ENCODE measurements at places on chromosomes 4 and X.

GRCh38 chr4:20395160-20395773, 143.6 kb downstream of the SLIT2 start:
- DNase-seq, result no peak

DNA sequence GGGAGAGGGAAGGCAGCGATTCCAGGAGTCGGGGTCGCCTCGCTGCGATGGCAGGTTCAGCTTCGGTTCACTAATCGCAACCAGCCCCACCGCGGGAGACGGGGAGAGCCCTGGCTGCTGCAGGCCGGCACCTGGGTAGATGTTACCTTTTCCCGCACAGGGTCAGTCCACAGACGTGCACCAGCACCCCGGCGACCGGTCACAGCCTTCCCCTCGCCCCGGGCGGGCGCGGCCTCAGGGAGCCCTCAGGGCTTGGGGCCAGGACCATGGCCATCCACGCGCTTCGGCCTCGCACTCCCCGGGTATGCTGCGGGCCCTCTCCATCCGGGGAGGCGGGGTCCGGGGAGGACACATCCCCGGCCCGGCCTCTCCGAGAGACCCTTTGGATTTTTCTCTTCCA, 26.1 kb upstream of the EXOC1L start:
- no peak for DNase-seq

GRCh38 chrX:1449036-1449822, 3.5 kb downstream of the ASMTL start:
- no peak for DNase-seq

DNA sequence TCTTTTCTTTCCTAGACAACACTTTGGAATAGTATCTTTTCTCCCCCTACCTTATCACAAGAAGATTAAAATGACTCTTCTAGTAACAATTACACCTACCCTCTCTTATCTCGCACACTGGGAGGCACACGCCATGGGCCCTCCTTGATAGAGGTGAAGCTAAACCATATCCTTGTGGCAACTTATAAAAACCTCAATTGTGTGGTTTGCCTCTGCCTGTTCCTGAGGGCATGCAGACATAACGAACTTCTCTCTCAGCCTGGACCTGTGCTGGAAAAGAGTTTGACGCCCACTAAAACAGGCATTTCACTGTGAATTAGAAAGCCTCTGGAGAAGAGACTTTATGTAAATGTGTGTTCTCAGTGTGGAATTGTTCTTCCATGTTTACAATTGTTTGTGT, 141.2 kb downstream of the NDST3 start:
- no peak for DNase-seq

DNA sequence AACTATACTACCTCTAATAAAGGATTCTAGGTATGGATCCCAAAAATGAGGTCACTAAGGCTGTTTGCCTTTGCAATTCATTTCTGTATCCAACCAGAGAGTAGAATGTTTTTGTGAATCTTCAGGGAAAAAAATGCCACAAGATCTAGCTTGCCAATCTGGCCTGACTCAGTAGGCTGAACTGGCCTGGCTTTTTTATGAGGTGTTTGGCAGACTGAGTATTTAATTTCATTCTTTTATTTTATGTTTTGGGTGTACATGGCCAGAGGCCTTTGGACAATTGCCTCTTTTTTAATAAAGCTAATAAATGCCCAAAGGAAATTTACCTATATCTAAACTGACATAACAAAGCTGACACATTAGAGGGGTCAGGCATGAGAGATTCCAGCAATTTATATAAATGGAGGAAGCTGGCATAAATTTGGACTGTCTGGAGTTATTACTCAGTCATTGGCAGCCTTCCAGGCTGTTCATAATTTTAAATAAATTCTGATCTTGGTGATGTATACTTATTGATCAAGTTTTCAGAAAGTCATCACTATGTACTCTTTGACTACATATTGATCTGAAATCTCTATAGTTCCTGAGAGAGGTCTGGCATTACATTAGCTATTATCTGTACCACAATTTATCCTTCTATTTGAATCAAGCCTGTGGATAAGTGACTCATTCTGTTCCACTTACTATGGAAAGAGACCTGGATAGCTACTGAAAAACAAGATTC, 376.4 kb upstream of the NOCT start:
- DNase-seq, result no peak

- no peak for DNase-seq
Observed at GRCh38 chrX:136794080-136794479, 13.3 kb upstream of the ARHGEF6 start.

- no peak for DNase-seq
Observed at GRCh38 chr4:124151031-124151430, 561.5 kb downstream of the ANKRD50 start.

DNA sequence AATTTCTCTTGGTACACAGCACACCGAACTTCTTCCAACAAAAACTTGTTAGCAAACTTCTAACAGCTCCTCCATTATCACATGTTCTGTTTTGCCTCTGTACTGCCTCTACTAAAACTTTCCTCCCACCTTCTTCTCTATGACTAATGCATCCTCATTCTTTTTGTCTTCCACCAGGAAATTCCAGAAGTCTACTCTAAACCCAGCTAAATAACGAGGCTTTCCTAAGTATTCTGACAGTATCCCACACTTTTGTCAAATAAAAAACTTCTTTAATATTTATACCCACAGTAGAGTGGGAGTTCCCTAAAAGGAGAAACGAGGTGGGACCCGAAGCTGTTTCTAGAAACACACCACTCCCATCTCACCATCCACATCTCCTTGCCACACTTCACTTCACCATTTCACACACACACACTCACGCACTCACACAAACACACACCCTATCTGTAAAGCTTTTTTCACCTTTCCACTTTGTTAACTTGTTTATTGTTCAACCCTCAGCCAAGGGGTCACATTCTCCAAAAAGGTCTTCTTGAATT, 280.3 kb downstream of the ARAP2 start:
- DNase-seq, result no peak

DNA sequence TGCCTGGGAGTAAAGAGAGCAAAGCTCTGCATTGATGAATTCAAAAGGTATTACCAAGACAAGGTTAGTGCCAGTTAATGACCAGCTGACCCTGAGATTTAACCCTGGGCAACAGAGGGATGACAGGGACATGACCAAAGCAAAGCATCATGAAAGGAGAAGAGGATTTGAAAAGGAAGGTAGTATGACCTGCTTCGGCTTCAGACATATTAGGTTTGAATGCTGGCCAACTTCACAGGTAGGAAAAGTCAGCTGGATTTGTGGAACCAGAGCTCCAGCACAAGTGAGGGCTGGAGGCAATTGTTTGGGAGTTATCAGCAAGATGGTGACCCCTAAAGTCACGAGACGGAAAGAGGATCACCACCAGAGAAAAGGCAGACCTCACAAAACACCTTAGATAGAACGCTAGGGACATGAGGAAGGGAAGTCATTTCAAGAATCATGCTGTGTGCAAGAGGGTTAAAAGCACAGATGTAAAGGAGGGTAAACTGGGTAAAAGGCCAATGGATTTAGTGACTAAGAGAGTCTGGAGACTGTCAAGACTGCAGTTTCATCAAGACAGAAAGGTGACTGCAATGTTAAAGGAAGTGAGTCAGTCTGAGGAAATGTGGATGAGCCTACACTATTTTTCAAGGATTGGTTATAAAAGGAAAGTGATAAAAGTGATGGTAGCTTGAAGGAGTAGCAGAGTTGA, 45.6 kb downstream of the SH3RF1 start:
- DNase-seq, result no peak

GRCh38 chr4:177250056-177250696, 59.5 kb upstream of the NEIL3 start:
- DNase-seq, result peak; percentile 62

DNA sequence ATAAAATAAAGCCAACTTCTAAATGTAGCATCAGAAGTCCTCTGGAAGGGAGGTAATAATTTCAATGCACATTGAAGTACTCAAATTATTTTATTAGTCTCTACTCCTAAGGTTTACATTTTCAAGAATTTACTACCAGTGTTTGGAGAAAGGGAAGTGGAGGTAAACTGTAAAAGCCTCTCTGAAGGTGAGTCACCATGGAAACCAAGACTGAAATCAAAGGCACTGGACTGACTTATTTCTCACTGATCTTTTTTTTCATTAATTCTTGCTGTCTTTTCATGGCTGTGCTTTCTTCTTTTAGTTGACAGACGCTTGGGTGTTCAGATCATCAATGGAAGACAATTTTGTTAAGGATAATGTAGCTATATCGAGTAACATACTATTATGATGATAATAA, 9.7 kb downstream of the SLC39A8 start:
- no peak for DNase-seq

- DNase-seq, result peak; percentile 23
Observed at GRCh38 chr4:150242820-150243458, 164.7 kb downstream of the DCLK2 start.

- no peak for DNase-seq
Observed at GRCh38 chrX:118356154-118356701, 10.3 kb downstream of the WDR44 start.

GRCh38 chrX:78330540-78330939, 3.1 kb upstream of the CYSLTR1 start:
- no peak for DNase-seq

DNA sequence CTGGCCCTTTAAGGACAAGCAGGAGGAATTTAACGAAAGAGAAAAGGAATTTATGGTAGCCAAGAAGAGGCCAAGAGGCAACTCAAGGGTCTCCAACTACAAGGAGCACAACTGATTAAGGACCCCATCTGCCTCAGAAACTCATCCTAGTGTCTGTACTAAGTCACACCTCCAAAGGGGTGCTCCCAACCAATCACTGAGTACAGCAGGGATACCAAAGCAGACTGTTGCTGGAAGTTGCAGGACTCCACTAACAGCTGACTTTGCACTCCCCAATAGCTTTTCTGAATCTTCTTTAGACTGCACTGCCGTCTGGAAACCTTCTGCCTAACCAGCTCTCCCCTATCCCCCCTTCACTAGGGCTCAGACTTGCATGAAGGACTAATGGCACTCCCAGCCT, 50.6 kb downstream of the ATP11C start:
- DNase-seq, result no peak

DNA sequence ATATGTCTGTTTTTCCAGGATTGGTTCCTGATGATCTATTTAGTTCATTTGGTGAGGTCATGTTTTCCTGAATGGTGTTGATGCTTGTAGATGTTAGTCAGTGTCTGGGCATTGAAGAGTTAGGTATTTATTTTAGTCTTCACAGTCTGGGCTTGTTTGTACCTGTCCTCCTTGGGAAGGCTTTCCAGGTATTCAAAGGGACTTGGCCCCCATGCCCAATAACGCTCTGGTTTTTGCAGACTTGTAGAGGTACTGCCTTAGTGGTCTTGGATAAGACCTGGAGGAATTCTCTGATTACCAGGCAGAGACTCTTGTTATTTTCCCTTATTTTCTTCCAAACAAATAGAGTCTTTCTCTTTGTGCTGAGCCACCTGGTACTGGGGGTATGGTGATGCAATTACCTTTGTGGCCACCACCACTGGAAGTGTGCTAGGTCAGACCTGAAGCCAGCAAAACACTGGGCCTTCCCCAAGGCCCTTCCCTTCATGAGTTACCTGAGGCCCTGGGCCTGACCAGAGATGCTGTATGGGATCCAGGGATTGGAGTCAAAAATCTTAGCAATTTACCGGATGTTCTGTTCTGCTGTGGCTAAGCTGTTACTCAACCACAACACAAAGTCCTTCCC, 63.3 kb upstream of the RXFP1 start:
- DNase-seq, result no peak

GRCh38 chrX:2395261-2395992, 105.3 kb downstream of the DHRSX start:
- DNase-seq, result no peak

- DNase-seq, result no peak
Observed at GRCh38 chr4:150590631-150591030, 8.7 kb downstream of the MAB21L2 start.

DNA sequence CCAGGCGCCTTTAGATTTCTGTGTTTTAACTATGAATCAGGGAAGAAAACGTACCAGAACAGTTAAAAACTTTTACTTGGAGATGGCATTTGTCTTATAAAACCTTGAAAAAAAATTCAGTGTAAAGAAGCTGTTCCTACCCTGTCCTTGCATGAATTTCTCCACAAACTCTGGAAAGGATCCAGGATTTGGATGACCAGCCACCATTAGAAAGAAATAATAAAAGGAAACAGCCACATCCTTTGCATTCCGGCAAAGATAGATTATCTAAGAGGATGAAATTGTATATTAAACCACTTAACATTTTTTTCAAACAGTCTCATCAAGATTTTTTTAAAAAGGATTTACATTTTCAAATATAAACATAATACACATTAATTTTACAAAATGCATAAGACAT, 10.6 kb downstream of the SULT1E1 start:
- DNase-seq, result no peak

GRCh38 chr4:10107111-10108091, 9.2 kb downstream of the WDR1 start:
- no peak for DNase-seq

GRCh38 chr4:46386570-46386969, 3.4 kb downstream of the GABRA2 start:
- DNase-seq, result peak; percentile 8

DNA sequence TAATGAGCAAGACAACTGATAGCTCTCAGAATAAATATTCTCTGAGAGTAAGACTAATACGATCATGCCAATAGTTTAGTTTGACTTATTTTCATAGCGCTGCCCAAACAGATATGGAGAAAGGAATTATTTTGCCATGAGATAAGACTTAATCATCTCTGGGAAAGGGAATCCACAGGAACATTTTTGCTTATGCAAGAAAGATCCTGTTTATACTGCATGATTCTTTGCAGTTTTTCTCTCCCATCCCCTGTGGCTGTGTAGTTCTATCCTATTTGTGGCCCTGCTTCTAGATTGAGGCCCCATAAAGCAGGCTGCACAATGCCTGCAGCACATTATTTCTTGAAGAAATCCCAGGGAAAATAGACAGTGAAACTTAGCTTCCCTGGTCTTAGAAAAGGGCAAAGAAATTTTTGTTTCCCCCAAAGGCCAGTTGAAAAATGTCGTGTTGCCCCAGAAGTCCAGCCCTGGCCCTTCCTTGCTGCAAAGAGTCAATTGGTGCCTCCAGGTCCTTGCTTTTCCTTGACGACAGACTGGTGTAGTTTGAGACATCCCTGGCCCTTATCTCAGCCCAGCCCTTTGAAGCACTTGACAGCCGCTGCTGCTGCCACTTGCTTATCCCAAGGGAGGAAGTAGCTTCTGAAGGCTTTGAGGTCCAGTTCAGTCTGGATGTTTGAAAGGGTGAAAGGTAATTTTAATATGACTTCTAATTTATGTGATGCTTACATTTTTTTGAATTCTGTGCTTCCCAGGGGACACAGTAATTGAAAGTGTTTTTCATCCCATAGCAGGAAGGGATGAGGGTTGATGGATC, 45.0 kb upstream of the SH3RF1 start:
- DNase-seq, result no peak

DNA sequence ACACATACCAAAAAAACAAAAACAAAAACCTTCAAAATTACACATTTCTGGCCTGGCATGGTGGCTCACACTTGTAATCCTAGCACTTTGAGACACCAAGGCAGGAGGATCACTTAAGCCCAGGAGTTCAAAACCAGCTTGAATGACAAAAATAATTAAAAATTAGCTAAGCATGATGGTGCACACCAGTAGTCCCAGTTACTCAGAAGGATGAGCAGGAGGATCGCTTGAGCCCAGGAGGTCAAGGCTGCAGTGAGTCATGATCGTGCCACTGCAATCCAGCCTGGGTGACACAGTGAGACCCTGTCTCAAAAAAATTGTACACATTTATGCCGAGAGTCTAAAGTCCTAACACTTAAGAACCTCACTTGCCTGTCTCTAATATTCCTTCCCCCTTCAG, 18.3 kb downstream of the SLC39A8 start:
- no peak for DNase-seq
